HCT116 (cell line): ENCODE measurements at places on chromosomes 13 and 19. TPM values are rescaled to one million over a fixed set of nuclear protein-coding genes. Genes with fewer than 3 reads are reported as not detected.

The C1QTNF9B gene
- not detected for total RNA-seq

GRCh38 chr19:50967929-50968715 lies 1.3 kb downstream of the KLK6 start:
- DNase-seq, result no peak

DNA sequence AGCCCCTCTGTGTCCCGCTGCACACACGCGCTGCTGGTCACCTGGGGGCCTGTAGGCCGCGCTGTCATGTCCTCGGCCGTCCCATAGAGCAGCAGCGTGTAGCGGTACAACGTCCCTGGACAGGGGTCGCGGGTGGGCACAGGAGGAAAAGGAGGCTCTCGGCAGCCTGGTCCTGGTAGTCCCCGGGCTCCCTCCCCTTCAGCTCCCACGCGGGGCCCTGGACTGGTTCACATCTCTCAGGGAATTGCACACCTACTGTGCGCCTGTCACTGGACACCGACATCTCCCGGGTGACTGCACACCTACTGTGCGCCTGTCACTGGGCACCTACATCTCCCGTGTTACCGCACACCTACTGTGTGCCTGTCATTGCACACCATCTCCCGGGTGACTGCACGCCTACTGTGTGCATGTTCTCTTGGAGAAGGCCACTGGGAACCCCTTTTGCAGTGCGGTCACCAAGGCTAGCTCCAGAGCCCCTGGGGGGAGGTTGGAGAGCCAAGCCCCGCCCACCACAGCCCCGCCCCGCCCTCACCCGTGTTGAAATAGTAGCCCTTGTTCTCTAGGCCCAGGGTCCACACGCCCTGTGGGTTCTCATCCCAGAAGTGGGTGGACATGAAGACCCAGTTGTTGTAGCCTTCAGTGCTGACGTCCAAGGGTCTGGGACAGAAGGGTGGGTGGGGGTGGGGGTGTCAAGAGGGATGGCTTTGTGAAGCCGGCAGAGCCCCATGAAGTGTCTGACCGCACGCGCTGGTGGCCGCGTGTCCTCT lies 3.5 kb upstream of the C19orf25 start:
- DNase-seq, result no peak

- no peak for DNase-seq
Measured at GRCh38 chr13:58566176-58566575, 934.6 kb downstream of the PCDH17 start.

- DNase-seq, result peak; percentile 49
Measured at GRCh38 chr13:20489185-20489820, 36.4 kb downstream of the CRYL1 start.

GRCh38 chr13:85694992-85695391 lies 104.2 kb downstream of the SLITRK6 start:
- DNase-seq, result no peak

The C13orf46 gene
- 0.93 TPM for total RNA-seq

DNA sequence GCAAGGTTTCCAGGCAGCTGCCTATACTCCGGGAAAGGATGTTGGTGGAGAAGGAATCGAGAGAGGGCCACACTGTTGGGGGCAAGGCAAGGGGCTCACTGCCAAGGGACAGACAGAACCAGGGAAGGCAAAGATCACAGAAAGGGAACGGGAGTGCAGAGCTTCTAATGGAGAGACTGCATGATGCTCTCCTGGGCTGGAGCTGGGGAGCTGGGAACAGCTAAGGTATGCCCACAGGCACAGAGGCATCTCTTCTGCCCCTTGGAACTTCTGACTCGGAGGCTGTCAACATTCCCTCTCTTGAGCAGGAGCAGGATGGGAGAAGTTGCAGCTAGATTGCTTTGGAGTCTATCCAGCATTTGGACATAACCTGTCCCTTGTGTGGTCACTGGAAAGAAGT lies 22.4 kb upstream of the FFAR2 start:
- no peak for DNase-seq

The CYP2A6 gene
- total RNA-seq, result 0.57 TPM
